ENCODE measurements at places on chromosomes 1 and 21. TPM values are rescaled to one million over a fixed set of nuclear protein-coding genes. Genes with fewer than 3 reads are reported as not detected.

DNA sequence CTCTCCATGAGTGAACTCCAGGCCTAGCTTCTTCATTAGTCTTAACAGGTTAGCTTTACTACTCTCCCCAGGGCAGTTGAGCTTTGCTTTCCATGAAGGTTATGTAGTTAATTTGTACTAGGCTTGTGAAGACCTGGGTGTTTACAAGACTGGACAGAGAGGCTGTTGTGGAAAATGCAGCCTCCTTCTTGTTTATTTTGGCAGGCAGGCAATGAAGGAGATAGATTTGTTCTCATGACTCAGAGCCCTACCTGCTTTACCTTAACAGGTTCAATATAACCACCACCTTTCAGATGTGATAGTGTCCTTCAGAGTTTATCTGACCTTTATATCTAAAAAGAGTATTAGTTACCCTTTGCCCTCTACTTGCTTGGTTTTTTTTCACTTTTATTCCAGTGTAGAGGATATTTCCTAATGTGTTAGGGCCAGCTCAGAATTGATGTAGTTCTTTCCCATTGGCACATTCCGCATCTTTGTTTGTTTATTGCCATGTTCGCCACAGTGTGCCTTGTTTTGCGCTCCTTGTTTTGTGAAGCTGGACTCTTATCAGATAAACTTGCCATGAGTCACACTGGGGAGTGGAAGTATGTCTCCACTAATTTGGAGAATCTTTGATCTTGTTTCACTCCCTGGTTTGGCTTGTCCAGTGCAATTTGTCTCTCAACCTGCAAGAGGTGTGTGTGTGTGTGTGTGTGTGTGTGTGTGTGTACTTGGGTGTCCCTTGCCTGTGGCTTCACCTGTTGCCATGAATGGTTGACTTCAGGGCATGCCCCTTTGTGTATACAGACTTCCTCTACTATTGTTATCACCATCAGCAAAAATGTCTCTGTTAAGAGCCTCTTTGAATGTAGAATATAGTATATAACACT is 87.4 kb upstream of the MACF1 start:
- DNase-seq: no peak

SLC37A1 gene
- 20.6 TPM for total RNA-seq

- no peak for DNase-seq
Measured at GRCh38 chr1:14815175-14815877, 216.8 kb downstream of the KAZN start.

ZMYND12 gene
- 0.45 TPM for total RNA-seq

GRCh38 chr1:154324669-154325582 is at the start of gene ATP8B2:
Gene ATP8B2, plus strand, starts transcription at chr1:154325525. Its CDS starts 2,617 bp downstream, at chr1:154328142.
- DNase-seq: peak; percentile 88

- DNase-seq: no peak
Measured at GRCh38 chr1:10737651-10738050, 58.8 kb downstream of the CASZ1 start.

DNA sequence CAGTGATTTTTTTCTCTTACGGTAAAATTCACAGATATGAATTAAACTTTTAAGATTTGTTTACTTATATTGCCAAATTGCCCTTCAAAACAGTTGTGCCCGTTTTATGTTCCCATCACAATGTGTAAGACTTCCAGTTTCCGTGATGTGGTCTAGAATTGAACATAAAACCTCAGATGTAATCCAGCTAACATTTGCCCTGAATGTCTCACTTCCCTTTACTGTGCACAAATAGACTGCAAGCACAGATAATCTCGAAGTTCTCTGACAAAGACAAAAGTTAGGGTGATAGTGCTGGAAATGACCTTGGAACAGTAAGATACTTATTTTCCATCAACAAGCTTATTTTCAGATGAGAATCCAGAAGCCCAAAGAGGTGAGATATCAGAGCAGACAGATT is 177.5 kb downstream of the ZZZ3 start:
- no peak for DNase-seq

- DNase-seq: no peak
Measured at GRCh38 chr1:92459871-92460320, 26.8 kb downstream of the GFI1 start.

- DNase-seq: no peak
Measured at GRCh38 chr1:113935970-113936369, 6.8 kb downstream of the HIPK1 start.

GPR153 gene
- 0.73 TPM for total RNA-seq

PYHIN1 gene
- total RNA-seq: 6.7 TPM

DNA sequence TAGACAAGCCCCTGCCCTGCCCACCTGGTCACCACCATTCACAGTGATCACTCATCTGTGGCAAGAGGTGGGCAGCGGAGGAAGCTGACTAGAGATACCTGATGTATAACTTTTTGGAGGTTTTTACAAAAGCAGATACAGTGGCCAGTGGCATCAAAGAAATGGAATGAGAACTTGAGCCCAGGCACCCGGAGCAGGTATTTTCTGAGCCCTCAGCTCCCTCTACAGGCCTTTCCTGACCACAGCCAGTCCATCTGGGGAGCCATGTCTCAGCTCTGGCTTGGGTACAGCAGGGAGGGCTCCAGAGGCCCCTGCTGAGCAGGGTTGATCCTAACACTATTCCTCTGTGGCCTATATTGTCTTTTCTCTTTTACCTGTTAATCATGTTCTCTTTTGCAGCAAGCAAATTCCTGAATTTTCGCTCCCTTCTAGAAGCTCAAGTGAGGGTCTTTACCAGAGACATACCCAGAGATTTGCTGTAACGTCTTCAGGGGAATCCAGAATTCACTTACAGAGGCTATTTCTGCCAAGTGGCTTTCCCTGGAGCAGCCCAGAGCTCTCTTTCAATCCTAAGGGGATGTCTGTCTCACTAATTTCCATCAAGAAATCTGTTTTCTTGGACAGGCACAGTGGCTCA is 27.3 kb downstream of the GPR157 start:
- no peak for DNase-seq

DNA sequence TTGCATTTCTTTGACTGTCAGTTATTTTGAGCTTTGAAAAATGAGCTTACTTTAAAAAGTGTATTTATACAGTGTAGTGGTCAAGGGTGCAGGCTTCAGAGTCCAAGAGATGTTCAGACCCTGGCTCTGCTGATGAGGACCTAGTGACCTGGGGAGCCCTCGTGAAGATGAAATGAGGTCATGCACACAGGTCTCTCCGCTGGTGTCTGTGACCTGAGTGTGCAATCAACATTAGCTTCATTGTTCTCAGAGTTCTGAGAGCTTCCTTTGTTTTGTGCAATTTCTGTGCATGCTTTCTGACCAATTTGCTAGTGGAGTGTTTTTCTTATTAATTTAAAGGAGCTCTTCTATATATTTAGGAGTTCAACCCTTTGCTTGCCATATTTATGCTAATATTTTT is 71.3 kb downstream of the RIPK4 start:
- DNase-seq: no peak

DNA sequence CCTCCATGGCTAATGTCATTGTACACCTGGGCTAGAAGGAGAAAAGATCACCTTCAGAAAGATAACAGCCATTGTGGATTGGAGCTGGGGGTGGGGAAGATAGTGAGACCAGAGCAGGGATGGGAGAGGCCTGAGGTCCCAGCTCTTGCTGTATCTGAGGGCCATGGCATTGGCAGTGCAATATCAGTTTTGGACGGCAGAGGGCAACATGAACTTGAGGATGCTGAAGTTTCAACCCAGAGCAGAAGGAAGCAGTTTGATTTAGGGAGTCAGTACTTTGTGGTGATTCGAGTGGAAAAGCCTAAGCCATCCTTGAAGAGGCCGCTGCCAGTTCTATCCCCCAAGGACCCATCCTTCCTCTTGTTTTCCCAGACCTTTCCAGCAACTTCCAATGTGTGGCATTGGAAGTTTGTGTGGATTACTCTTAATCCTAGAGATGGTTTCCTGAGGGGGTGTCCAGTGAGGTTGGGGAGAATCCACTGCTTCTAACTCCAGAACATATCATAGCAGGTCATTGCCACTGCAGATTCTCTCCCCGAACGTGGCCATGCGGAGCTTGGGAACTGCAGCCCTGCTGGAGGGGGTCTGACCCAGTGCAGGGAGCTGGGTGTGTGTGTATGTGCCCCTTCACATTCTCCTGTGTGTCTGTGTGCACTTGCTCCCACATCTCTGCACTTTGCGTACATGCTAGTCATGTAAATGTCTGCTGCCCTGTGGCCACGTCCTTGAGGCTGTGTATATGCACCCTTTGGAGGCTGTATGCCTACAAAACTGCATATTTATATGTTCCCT is 24.1 kb downstream of the SLC26A9 start:
- peak; percentile 73 for DNase-seq

DNA sequence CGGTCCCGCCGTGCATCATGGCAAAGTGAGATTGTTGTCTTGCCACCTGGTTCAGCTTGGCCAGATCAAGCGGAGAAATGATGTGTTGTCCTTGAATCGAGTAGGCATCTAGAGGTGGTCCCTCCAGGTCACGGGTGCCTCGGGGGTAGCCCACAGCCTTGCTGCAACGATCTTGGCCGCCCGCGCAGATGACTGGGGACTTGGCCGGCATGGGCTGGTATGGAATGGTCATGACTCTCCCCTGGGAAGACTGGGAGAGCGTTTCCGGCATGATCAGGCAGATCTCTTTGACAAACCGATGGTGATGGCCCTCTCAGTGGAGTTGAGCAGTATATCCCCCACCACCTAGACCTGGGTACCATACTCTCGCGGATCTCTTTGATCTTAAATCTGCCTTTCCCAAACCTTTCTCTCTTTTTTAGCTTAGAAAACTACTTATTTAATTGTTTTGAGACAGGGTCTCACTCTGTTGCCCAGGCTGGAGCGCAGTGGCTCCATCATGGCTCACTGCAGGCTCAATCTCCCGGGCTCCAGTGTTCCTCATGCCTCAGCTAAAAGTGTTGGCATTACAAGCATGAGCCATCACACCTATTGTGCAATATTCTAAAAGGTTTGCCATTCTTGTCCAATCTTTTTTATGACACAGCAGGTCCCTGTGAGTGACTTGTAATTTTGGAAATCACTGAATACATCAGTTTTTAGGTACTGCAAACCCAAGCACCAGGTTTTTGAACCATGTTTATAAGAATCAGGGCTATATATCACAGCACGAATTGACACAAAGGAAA is 9.4 kb upstream of the ELAPOR1 start:
- DNase-seq: no peak

OLFML2B gene
- 0.18 TPM for total RNA-seq

Data from activated naive CD4-positive, alpha-beta T cell treated with anti-CD3 and anti-CD28 coated beads, Interleukin-2, amount 50 U/mL, for 72 hours (primary cell).